BJ (cell line): ENCODE measurements at places on chromosomes 16 and 17.
A peak's percentile ranks its signal among the peaks of the same experiment; 100 is the strongest.

DNA sequence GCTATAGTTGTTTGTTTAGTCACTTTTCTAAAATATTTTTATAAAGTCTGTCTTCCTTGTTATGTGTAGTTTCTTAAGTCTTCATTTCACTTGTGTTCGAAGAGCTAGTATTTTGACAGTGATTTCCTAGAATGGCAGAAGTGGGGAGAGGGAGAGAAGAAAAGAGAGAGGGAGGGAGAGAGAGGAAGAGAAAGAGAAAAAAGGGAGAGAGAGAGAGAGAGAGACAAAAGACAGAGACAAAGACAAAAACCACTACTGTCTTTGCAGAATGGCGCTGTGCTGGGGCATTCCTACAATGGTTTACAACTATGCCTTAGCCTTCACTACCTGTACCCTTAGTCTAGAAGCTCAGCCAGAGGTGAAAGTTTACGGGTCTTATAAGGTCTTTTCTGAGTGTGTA, 90.5 kb downstream of the CA4 start:
- no peak for DNase-seq

DNA sequence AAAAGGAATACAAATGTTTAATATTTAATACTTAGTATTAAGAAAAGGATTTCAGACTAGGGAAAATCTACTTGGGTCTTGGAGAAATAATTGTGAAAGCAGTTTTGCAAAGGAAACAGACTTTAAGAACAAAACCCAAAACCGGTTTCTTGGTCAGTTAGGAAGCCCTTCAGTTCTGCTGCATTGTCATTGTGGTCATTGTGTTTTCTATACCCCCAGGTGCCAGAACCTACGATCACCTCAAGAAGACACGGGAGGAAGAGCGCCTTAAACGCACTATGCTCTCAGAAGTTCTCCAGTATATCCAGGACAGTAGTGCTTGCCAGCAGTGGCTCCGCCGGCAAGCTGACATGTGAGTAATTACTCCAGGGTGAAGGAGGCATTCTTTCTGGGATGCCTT, 19.5 kb upstream of the DUSP14 start:
- no peak for DNase-seq

DNA sequence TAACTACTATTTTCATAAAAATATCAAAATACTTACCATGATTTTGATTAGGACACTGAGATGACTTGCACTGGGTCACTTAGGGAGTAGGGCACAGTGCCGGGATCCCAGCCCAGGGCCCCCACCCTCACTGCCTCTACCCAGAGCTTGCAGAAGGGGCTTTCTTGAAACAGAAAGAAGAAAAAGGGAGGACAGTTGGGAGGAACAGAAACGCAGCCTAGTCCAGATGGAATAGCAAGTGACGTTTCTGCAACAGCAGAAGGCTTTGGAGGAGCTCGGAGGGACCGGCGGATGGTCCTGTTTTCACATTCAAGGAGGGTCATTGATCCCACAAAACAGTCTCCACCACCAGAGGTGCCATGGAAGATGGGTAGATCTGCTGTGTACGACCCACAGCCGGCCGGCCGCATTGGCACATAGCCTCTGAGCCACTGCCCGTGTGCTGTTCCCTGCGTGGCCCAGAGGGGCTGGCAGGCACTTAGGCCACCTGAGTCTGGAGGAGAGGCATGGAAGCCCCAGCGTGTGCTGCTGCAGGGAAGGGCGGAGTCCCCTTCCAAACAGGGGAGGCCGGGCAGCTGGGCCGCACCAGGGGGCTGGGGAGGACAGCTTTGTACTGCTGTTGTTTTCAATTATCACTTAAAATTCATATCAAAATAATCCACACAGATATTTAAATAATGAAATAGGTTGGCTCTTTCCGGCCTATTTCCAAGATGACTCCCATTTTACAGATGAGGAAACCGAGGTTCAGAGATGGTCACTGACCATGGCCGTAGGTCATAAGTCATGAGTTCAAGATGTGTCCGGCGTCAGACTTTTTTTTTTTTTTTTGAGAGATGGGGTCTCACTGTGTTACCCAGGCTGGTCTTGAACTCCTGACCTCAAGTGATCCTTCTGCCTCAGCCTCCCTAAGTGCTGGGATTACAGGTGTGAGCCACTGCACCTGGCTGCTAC, 22.9 kb upstream of the GSG1L start:
- DNase-seq: no peak

- DNase-seq: peak; percentile 53
Observed at GRCh38 chr17:57927048-57927723, 28.0 kb downstream of the CUEDC1 start.

DNA sequence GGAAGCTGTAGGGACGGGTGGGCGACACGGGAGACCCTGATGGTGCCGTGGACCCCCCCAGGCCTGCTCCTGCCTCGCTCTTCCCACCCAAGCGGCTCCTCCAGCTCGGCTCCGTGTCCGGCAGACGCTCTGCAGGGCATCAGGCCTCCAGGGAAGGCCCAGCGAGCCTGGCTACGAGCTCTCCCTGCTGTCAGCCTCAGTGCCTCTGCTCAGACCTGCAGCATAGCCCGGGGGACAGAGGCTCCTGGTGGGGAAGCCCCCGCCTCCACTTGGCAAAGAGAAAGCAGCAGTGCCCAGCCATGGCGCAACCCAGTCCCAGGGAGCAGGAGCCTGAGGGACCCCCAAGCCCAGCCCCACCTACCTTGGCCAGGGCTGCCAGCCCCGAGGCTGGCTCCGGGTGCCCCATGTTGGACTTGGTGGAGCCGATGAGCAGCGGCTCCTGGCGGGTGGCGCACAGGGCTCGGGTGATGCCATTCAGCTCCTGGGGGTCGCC, 5.9 kb downstream of the FASN start:
- no peak for DNase-seq

DNA sequence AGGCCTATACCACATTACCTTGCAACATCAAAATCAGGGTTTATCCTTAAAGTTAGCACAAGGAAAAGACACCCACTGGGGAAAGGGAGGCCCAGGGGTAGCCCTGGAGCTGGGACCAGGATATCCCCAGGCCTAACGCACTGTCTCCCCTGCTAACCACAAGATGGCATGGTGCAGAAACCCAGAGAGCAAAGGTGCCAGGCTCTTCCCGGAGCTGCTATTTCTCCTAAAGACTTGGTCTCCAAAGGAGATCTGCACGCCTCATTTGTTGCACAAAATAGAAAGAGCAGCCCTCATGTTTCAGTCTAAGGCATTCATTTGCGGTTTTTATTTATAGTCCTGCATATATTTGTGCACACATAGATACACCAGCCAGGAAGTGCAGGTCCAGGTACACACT, 408.6 kb downstream of the SOX9 start:
- no peak for DNase-seq

DNA sequence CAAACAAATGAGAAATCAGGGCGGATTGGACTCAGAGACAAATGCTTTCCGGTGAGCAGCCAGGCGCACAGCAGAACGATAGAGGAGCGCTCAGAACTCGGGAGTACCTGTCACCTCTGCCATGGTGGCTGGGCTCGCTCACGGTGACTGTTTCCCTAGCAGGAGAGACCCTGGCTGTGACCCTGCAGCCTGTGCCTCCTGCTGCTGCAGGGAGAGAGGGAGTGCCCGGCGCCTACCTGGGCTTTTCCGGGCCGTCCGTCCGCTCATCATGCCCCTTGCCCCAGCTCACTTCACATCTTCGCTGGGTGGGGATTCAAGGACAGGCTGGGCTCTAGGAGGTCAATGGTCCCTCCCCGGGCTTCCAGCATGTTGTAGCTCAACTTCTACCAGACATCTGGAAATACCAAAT, 14.1 kb upstream of the DNAH17 start:
- DNase-seq: no peak

DNA sequence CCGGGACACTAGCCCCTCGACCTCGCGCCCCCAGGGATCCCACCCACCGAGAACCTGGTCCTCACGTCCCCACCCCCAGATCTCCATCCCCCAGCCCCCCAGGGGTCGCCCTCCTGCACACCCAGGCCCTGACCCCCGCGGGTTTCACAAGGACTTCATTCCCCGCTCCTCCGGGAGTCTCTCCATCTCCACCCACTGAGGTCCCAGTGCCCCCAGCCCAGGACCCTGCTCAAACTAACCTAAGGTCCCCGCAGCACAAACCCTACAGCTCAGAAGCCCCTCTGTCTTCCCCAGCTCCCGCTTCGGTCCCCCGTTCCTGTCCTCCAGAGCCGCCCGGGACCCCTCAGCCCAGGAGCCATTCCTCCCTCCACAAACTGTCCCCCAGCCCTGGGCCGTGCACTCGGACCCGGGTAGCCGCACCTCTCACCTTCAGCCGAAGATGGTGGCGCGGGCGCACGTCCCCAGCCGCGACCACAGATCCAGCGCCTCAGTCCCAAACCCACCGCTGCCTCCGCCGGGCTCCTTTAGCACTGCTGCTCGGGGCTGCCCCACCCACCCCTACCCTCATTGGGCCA, at the start of gene MYH10:
Gene MYH10, minus strand, starts transcription at position 499 of the 575 bp plus-strand sequence. CDS start 7,479 bp downstream, outside the sequence.
- no peak for DNase-seq

- DNase-seq: no peak
Observed at GRCh38 chr16:96935-97381, 18.9 kb downstream of the MPG start.

DNA sequence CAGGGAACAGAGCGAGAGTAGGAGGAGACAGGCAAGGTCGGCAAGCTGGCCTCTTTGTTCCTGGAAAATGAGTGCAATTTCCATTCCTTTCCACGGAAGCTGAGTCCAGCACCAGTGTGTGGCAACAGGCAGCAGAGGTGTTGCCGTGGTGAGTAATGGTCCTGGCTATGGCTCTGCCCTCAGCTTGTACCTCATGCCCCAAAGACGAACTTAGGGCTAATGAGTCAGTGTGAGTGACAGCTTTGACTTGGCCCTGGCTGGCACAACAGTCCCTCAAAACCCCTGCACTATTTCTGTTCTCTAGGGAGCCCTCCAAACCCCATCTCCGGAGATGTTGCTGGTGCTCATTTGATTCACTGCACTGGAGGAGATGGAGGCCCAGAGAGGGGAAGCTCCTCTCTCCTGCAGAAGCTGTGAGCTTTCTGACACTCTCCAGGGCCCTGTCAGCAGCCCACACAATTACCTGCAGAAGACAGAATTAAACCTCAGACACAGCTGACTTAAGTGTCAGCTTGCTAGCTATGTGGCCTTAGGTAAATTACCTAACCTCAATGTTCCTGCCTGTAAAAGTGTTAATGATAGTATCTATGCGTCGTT, 129.9 kb downstream of the TMEM132E start:
- no peak for DNase-seq

GRCh38 chr16:55046916-55047315, 116.3 kb downstream of the IRX5 start:
- DNase-seq: no peak

- DNase-seq: no peak
Observed at GRCh38 chr16:47431960-47432359, 28.9 kb downstream of the ITFG1 start.

DNA sequence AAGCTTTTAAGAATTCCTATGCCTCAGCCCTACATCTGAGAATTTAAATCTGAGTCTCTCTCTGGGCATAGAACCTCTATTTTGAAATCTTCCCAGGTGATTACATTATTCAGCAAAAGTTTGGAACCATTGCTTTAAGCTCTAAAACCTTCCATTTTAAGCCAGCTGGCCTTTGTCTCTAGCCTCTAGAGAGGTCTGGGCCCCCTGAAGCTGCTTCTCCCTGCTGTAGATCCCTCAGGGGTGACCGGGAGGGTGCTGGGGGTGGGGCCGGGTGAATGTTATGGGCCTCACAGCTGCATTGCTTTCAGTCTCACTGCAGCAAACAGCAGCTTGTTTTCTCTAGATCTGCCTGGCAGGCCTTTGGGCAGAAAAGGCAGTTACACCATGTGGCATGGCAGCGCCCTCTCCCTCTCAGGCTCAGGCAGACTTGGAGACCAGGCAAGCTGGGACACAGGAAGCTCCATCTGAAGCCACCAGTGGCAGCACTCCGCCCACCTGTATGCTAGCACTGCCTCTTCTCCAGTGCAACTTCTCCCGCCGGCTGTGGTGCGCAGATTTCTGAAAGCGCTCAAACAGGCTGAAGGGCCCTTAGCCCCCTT, 66.3 kb downstream of the MPRIP start:
- DNase-seq: no peak

DNA sequence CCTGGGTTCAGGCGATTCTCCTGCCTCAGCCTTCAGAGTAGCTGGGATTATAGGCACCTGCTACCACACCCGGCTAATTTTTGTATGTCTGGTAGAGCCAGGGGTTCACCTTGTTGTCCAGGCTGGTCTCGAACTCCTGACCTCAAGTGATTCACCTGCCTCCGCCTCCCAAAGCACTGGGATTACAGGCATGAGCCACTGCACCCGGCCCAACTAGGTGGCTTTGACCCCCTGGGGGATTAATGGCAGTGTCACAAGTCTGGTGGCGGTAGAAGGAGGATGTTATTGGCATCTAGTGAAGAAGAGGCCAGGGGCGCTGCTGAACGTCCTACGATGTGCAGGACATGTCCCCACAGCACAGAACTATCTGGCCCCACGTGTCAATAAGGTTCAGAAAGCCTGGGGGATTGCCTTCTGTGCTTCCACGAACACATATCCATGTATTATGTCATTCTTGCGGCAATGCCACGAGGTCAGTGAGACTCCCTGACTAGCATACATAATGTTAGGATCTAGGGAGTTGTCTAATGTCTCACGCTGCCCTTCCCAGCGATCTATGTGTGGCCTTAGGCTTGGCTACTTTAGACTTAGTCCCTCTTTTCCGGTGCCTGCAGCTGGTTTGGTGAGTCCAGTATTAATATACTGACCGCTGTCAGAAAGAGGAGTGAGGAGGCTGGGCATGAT, 75.8 kb downstream of the ABCC6 start:
- no peak for DNase-seq

DNA sequence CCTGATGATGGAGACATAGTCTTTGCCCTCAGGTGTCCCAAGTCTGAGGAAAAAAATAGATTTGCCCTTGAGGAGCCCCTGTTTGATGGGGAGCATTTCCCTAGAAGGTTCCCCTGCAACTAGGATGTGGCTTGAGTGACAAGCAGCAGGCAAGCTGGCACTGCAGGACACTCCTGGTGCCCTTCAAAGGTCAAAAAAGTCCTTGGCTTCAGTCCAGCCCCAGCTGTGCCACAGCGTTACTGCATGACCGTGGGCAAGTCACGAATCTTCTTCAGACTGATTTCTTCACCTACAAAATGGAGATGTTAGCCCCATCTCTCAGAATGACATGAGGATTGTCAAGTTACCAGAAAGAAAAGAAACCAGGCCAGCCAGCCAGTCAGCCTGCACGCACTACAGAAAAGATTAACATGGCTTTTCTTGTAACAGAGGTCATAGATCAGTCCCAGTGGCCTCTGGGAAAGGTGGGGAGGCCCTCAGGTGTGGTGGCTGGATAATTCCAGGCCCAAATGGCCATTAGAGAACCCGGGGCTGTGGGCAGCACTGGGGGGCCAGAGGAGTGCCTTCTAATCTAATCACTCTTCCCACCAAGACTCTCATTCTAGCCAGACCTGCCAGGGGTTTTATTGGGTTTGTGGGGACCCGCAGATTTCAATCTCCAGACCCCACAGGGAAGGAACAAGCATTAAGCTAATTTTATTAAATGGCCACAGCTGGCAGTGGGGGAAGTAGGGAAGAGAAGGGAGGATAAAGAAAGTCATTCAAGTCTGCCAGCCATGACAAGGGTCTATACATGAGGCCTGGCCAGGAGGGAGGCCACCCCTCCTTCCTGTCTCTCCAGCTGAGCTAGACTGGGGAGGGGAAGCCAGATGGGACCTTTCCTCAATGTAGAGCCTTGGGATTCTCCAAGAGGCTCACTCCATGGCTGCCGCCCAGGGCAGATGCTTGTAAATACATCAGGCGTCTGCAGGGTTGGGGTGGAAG, 9.7 kb upstream of the KIF18B start:
- DNase-seq: no peak
